ENCODE measurements at places on chromosomes 16 and 17.

DNA sequence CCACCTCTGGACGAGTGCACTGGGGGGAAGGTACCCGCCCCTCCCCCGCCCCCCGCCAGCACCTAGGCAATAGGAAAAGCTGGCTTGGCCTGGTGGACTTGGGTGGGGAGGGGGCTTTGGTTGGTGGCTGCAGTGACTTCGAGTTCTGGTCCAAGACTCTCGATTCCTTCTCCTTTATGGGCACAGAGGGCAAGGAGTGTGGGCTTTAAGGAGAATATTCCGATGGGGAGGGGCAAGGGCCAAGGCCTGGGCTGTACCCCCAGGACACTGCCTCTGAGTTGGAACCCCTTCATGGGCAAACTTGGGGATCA lies 409 bp downstream of the ACSF2 start:
- no peak for DNase-seq

DNA sequence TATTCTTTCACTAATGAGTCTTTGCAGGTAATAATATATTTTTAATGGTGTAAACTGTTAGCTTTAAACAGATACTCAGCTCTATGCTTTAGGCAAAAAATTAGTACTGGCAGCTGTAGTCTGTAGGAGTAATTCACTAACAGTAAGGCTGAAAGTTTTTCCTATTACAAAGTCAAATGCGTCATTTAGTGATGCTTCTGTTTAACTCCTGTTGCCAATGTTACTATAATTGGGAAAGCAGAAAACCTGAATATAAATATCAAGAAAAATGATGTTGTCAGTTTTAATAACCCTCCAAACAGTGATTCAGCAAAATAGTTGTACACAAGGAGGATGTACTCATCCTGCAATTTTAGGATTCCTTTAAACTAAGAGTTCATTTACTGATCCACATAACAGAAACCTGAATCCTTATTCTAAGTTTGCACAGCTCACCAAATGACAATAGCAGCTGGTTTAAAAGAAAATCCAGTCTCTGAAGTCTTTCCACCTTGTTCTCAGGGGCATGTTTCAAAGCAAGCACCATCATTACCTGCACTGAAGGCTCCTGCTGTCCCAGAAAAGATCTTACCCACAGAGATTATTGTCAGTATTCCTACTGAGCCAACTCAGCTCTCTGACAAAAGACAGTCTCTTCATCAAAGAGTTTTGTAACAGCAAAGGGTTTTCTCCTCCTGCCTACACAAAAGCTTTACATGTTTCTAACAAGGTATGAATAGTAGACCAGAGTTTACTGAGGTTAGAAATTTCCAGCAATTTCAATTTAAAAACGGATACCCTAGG lies 4.2 kb downstream of the CDR2 start:
- DNase-seq = peak; percentile 68

- peak; percentile 55 for DNase-seq
Observed at GRCh38 chr16:53968454-53968853, 264.5 kb downstream of the FTO start.

- DNase-seq = no peak
Observed at GRCh38 chr16:66507731-66508239, 42.1 kb downstream of the TK2 start.

GRCh38 chr16:50263940-50264929 lies 2.1 kb upstream of the ADCY7 start:
- peak; percentile 35 for DNase-seq

DNA sequence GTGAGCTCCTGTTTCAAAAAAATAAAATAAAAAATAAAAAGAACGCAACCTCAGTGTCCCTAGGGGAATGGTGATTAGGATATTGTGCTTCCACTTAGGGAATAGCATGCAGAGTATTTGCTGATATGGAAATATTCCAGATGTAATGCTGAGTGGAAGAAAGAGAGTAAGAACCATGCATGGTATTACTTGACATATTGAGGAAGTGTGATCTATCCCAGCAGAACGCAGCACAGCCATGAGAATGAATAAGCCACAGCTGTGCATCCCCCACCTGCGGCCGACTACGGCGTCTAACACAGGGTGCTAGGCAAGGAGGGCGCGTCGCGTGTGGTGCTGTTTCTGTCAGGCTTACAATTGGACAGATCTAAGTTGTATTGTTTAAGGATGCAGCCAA lies 49.5 kb downstream of the FOXK2 start:
- peak; percentile 31 for DNase-seq

DNA sequence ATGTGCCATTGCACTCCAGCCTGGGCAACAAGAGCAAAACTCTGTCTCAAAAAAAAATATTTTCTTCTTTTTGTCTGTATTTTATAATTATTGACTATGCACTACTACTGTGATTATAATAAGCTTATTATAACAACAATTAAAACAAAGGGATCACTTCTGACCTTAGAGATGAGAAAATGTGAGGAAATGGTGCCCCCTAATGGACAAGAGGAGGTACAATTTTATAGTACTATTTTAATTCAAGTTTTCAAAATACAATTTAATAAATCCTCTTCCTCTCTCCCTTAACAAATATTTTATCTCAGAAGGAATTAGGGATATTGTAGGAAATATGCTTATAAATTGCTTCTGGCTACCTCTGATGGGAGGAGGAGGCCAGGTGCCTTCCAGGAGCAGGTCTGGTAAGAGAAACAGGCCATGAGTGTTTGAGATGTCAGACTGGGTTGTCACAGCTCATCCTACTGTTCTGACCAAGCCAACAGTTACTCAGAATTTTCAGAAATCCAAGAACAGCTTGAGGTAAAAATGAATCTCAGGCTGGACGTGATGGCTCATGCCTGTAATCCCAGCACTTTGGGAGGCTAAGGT lies 14.0 kb downstream of the VPS53 start:
- DNase-seq = peak; percentile 35

- DNase-seq = no peak
Observed at GRCh38 chr16:643050-643368, 1.4 kb downstream of the MCRIP2 start.

DNA sequence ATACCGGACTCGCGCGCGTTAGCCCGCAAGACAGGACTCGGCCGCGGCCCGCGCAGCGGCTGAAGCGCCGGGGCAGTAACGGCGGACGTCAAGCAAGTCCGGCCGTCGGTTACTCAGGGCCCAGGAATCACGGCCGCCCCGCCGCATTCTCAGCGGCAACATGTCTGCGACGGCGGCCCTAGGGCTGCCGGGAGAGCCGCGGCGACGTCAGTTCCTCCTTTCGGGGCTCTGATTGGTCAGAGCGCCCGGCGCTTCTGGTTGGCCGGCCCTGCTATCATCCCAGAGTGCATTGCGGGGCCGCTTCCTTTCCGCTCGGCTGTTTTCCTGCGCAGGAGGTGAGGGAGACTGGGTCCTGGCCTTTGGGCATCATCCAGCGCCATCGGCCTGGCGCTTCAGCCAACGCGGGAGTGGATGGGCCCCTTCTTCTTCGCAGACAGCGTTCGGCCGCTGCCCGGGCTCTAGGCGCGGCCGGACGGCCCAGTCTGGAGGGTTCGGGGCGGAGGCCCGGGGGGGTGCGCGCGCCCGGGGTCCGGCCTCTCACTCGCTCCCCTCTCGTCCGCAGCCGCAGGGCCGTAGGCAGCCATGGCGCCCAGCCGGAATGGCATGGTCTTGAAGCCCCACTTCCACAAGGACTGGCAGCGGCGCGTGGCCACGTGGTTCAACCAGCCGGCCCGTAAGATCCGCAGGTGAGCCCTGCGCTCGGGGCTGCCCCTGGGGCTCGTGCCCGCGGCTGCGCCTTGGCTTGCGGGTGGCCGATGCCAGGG lies at the start of gene RPL13:
RPL13 (plus strand) TSS at position 305 of the 764 bp plus-strand sequence; CDS start at position 583, 278 bp downstream.
- peak; percentile 96 for DNase-seq

- DNase-seq = peak; percentile 1
Observed at GRCh38 chr17:34300652-34301370, 15.3 kb downstream of the CCL11 start.

GRCh38 chr16:73713778-73714495 lies 582.7 kb upstream of the PSMD7 start:
- no peak for DNase-seq

DNA sequence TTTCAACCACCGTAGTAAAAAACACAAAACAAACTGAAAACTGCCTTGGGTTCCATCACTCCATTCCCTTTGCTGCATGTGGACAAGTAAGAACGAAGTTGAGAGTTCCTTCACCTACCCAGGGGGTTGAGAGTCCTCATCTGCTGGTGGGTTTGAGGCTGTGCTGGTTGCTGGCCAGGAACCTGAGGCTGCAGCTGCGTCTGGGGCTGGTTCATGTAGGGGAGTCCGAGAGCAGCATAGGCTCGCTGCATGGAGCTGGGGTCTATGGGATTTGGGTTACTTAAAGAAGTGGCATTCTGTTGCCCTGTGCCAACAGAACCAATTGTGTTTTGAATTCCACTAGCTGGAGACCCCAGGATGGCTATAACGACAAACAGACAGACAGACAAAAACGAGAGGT lies 65.2 kb upstream of the TRAP1 start:
- DNase-seq = no peak

- no peak for DNase-seq
Observed at GRCh38 chr17:10215286-10215685, 16.9 kb upstream of the GAS7 start.

GRCh38 chr17:55478971-55479370 lies 32.3 kb downstream of the SMIM36 start:
- peak; percentile 20 for DNase-seq

- DNase-seq = no peak
Observed at GRCh38 chr17:76735586-76736348, 1.4 kb downstream of the SRSF2 start.

DNA sequence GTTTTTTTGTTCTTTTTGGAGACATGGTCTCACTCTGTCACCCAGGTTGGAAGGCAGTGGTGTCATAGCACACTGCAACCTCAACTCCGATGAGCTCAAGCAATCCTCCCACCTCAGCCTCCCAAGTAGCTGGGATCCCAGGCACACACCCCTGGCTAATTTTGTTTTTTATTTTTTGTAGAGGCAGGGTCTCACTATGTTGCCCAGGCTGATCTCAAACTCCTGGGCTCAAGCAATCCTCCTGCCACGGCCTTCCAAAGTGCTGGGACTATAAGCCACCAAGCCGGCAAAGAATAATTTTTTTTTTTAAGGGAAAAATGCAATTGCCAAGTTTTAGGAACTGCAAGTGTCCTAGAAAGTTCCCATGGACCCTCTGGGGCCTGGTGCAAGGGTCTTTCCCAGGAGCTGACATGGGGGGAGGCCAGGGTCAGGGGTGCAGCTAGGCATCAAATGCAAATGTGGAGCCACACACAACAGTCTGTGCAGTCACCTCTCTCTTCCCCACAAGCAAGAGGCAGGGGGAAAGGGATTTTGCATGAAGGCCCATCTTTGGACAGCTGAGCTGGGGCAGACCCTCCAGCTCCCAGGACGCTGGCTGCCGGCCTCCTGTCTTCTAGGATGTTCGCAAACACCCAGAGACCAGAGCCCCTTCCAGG lies 20.1 kb upstream of the BCAR1 start:
- DNase-seq = no peak

- DNase-seq = no peak
Observed at GRCh38 chr17:2371183-2372130, 29.4 kb downstream of the MNT start.

GRCh38 chr17:81222620-81222905 lies 202 bp downstream of the CEP131 start:
- DNase-seq = no peak

GRCh38 chr16:70777973-70778406 lies 23.0 kb downstream of the VAC14 start:
- peak; percentile 67 for DNase-seq

- DNase-seq = no peak
Observed at GRCh38 chr17:81468770-81469121, 43.9 kb downstream of the ACTG1 start.

DNA sequence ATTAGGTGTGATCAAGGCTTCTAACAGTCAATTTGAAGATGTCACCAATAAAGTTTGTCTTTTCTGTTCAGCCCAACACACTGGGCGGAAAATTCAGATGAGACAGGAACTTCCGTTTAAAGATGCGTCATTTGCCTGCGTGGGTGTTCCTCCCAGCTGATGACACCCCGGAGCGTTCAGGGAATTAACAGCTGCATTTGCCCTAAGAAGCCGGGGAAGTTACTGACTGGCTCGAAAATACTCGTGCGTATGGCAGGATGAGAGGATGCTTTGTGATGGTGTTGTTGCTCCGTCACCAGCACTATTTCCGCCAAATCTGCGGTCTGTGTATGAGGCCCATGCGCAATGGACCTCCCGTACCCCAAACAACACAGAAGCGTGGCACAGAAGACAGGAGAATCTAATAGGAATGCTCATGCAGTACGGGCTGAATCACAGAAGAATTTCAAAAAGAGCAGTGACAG lies 11.9 kb upstream of the PVALEF start:
- DNase-seq = peak; percentile 85

DNA sequence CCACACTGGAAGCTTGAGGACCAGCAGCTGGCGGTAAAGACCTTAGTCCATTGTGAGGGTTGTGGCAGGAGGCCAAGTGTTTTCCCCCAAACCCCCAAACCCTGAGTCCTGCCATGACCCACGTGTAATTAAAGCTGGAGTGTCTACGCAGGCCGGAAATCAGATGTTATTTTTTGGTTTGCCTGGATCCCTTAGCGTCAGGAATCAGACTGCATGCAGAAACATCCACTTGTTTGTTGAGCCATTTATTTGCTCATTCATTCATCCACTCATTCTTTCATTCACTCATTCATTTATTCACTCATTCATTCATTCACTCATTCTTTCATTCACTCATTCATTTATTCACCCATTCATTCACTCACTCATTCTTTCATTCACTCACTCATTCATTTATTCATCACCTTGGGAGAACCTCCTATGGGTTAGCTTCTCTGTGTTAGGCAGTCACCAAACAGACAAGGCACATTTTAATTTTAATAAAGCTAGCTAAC lies 313.1 kb downstream of the MAF start:
- no peak for DNase-seq

- no peak for DNase-seq
Observed at GRCh38 chr16:26058326-26058725, 366.6 kb downstream of the HS3ST4 start.

- no peak for DNase-seq
Observed at GRCh38 chr16:22813948-22814710, at the start of gene HS3ST2. Gene HS3ST2, plus strand, starts transcription at chr16:22814162. Its CDS starts 449 bp downstream, at chr16:22814611.

- no peak for DNase-seq
Observed at GRCh38 chr17:1473841-1474240, 17.8 kb upstream of the CRK start.

GRCh38 chr16:55369151-55369550 lies 45.1 kb downstream of the IRX6 start:
- DNase-seq = no peak

- no peak for DNase-seq
Observed at GRCh38 chr17:80720610-80721577, 176.3 kb downstream of the RPTOR start.

DNA sequence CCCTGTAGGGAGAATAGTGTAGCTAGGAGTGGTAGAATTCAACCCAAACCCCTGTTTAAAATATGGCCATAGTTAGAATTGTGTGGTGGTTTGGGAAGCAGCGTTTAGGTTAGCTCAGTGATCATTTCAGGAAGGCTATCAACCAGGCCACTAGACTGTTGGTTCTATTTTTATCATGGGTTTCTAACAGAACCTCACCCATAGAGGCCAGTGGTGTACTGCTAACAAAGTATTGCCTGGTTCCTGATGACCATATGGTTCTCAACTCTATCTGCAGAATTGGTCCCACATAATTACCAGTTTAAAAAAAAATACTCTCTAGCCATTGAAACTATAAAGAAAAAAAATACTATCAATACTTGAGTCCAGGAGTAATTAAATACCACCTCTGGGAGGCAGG lies 70.5 kb upstream of the RASL10B start:
- no peak for DNase-seq
